Gastrocnemius medialis (tissue), 4 donors: ENCODE measurements at places on chromosomes 11 and 22. TPM values are rescaled to one million over a fixed set of nuclear protein-coding genes. Genes with fewer than 3 reads are reported as not detected.
A peak's percentile ranks its signal among the peaks of the same experiment; 100 is the strongest.

- H3K4me3 ChIP-seq: no peak overlapping the region
- H3K27me3 ChIP-seq: no peaks in the 10 kb centered on the region
- peak; percentile 28 for DNase-seq
- H3K4me1 ChIP-seq: peaks cover 67% of the 10 kb centered on the region
- no peaks in the 10 kb centered on the region for H3K36me3 ChIP-seq
Measured at GRCh38 chr11:83051760-83052671, 19.7 kb downstream of the RAB30 start.

- no peak for DNase-seq
- peak overlapping the region; percentile 92 for H3K4me3 ChIP-seq
- H3K4me1 ChIP-seq: peaks cover 26% of the 10 kb centered on the region
- H3K27me3 ChIP-seq: no peaks in the 10 kb centered on the region
Measured at GRCh38 chr22:21000207-21000986, 1.5 kb downstream of the THAP7 start.

GRCh38 chr11:35214792-35215193 lies 75.8 kb downstream of the CD44 start:
- peaks cover 6% of the 10 kb centered on the region for H3K36me3 ChIP-seq
- no peak overlapping the region for H3K27ac ChIP-seq
- no peaks in the 10 kb centered on the region for H3K27me3 ChIP-seq

GRCh38 chr22:46119093-46119728 lies 31.1 kb upstream of the PPARA start:
- H3K4me3 ChIP-seq: no peak overlapping the region
- no peaks in the 10 kb centered on the region for H3K36me3 ChIP-seq
- H3K27me3 ChIP-seq: no peaks in the 10 kb centered on the region
- DNase-seq: no peak

GRCh38 chr22:32887324-32887980 lies 85.9 kb downstream of the TIMP3 start:
- H3K27me3 ChIP-seq: no peaks in the 10 kb centered on the region
- H3K4me3 ChIP-seq: no peak overlapping the region
- H3K4me1 ChIP-seq: no peaks in the 10 kb centered on the region
- no peaks in the 10 kb centered on the region for H3K36me3 ChIP-seq
- no peak overlapping the region for H3K27ac ChIP-seq

GRCh38 chr11:10413268-10413667 lies 41.8 kb upstream of the AMPD3 start:
- peak; percentile 61 for DNase-seq
- no peak overlapping the region for H3K4me3 ChIP-seq
- no peaks in the 10 kb centered on the region for H3K36me3 ChIP-seq
- H3K4me1 ChIP-seq: peaks cover 32% of the 10 kb centered on the region

DNA sequence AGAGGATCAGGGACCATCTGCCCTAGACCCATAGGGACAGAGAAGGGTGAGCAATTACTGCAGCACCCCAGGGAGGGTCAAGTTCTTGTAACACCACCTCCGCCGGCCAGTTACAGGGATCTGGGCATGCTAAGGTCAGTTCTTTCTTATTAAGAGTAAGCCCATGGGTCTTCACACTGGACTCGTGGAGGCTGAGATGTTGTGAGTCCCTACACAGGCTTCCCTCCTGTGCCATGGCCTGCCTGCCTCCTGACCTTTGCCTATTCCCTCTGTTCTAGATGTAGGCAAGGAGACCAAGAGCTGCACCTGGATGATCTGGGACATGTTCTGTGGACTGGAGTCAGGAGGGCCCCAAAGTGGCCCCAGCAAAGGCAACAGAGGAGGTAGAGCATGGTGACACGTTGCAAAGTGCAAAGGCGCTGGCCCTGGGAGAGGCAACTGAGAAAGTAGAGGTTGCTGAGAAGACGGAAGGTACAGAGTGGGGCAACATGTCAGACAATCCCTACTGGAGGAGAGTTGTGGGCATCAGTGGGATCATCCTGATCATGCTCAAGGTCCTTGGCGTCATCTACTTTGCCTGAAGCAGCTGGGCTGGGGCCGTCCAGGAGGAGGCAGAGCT lies 16.3 kb upstream of the GNAZ start:
- no peaks in the 10 kb centered on the region for H3K4me1 ChIP-seq
- H3K36me3 ChIP-seq: no peaks in the 10 kb centered on the region
- H3K4me3 ChIP-seq: no peak overlapping the region
- no peaks in the 10 kb centered on the region for H3K27me3 ChIP-seq

DNA sequence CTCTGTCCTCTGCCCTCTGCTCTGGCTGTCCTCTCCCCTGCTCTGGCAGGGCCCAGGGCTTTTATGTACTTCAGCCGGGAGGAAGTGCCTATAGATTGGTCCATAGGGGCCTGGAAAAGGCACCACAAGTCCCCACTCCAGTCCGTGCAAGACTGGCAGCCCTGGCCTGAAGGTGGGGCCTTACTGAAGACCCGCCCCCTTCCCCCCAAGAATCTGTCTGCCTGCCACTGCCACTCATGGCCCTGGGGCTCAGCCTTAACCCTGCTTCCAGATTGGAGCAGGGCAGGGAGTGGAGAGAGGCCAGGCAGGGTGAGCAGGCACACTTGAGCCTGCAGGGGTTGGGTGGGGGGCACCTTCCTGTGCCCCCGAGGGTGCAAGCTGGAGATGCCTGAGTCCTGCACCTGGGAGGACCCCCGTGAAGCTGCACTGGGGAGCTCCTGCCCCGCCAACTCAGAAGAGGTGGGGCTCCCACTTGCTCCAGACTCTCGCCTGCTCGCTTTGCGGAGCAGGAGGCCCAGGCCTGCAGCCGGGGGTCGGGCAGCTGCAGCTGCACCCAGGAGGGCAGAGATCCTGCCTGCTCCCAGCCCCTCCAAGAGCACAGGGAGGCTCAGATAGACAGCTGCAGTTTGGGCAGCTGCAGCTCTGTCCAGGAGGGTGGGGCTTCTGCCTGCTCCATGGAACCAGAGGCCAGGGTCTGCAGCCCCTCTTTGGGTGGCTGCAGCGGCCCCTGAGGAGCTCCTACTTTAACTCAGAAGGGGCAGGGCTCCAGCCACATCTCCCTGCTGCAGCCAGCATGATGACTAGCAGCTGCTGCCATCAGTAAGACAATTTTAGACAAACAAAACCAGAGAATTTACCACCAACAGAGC lies 51.0 kb upstream of the SC5D start:
- no peak overlapping the region for H3K4me3 ChIP-seq
- no peaks in the 10 kb centered on the region for H3K4me1 ChIP-seq
- H3K36me3 ChIP-seq: no peaks in the 10 kb centered on the region
- no peak overlapping the region for H3K27ac ChIP-seq

DNA sequence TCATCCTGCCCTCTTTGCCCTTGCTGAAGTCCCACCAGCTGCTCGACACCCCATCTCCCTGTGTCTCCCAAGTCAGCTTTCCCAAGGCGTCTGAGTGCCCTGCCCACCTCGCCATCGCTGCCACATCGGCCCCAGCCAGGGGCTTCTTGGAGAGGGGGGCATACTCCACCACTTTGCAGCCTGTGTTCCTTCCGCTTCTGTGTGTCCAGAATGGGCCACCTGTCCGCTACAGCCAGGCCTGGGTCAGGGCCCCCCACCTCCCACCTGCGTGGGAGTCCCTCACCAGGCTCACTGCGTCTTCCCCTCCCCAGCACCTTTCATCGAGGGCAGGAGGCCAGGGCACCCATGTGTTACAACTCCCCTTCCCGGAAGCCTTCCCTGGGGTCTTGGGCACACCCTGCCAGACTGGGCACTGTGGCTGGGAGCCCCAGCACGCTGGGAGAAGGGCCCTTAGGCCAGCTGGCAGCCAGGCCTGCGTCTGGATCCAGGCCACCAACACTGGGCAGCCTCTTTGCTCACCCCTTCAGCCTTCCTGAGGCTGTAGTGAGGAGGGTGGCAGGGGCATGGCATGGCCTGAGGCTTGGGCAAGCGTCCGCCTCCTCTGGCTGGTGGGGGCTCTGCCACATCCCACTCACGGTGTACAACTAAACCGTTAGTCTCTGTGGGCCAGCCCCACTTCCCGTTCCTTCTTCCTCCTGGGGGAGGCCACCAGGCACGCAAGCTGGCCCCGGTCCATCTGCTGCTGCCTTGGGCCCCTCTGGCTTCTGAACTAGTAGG lies 13.4 kb downstream of the CPT1A start:
- H3K4me3 ChIP-seq: no peak overlapping the region
- DNase-seq: no peak
- H3K27ac ChIP-seq: no peak overlapping the region
- H3K27me3 ChIP-seq: no peaks in the 10 kb centered on the region
- no peaks in the 10 kb centered on the region for H3K36me3 ChIP-seq
- peaks cover 43% of the 10 kb centered on the region for H3K4me1 ChIP-seq

The MYEOV gene
- not detected for total RNA-seq

The TPCN2 gene
- total RNA-seq: 4.0 TPM

The SEZ6L gene
- 0.10 TPM for total RNA-seq

The PGA5 gene
- not detected for total RNA-seq
